ENCODE measurements at places on chromosomes 2 and 18.

DNA sequence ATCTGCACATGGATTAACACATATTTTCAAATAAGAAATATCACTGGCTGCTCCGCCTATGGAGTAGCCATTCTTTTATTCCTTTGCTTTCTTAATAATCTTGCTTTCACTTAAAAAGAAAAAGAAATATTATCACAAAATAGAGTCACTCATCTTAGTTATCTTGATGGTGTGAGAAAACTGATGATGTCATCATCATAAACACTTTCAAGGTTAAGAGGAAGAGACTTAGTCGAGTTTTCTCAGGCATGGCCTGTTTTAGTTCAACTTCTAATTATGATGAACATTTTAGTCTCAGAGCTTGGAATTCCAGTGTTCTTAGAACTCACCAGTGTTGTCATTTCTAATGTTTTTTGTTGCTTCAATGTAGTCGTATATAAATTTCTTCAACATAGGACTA, 506.1 kb downstream of the PTPRM start:
- no peak for DNase-seq

- DNase-seq, result no peak
Measured at GRCh38 chr2:159409116-159409800, 122.8 kb upstream of the WDSUB1 start.

DNA sequence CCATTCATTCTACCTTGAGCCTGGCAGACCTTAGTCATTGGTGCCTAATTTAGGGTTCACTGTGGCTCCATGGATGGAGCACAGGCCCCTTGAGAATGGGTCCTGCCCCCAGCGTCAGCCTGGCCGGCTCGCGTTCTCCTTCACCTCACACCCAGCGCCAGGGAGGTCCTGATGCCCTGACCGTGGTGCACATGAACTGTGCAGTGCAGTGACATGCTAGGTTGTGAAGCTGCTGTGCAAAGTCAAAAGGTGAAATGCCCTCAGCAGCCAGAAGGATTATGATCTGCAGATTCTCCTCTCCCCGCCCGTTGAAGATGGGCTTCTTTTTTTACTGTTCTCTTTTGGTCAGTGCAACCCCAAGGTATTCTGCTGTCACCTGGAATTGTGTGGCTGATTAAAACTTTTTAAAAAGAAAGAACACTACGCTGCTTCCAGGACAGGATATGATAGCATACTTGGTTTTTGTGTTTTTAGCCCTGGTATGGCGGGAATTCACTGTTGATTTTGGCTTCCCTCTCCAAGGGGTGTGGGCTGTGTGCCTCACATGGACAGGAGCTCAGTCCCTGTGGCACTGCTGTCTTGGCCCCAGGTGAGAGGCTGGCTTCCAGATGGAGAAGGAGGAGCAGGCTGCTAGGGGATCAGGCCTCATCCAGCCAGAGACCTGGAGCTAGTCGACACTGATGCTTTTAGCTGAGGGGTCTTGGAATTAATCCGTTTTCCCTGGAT, 49.4 kb upstream of the MCFD2 start:
- DNase-seq, result no peak

GRCh38 chr2:208036357-208036756, 11.0 kb upstream of the PLEKHM3 start:
- no peak for DNase-seq

DNA sequence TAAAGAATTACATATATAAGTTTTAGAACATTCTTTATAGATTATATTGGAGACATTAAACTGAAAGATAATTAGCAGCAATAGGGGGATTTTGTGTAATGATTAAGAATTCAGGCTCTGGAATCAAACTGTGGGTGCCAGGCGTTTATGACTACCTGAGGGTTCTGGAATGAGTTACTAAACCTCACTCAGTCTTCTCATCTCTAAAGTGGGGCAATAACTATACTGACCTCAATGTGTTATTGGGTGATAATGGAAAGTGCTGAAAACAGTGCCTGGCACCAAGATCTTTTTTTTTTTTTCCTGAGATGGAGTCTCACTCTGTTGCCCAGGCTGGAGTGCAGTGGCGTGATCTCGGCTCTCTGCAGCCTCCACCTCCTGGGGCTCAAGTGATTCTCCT, 7.2 kb downstream of the SERPINB8 start:
- no peak for DNase-seq
